ENCODE measurements at places on chromosomes 16 and 17.

DNA sequence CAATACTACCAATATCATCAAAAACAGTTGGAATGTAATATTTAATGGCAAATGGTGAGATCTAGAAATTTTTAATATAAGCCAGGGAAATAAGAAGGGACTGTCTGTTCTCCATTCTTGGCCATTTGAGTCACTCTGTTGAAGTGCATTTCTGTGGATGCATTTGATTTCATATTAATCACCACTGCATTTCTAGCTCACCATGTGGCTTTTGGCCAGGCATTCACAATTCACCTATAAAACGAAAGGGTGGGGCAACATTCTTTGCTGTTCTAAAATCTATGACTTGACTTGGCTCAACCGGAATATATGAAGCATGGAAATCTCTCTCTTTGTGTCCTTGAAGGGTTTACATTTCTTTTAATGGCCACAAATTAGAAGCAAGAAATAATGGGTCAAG lies 483.0 kb downstream of the SLC39A11 start:
- DNase-seq: peak; percentile 26

DNA sequence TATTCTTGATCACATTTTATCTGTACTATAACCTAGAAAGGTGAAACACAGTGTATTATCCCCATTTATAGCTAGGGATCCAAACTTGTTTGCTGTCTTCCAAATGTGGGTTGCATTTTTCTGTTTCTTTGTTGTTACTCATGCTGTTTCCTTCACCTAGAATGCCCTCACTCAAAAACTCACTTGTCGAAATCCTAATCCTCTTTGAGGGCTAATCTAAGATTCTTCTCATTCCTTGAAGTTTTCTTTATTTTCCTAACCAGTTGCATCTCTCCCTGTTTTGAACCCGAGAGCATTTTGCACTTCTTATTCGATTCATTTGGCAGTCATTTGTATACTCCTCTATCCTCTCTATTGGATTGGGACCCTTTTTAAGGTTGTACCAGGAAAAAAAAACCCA lies 9.6 kb downstream of the CALCOCO2 start:
- no peak for DNase-seq

DNA sequence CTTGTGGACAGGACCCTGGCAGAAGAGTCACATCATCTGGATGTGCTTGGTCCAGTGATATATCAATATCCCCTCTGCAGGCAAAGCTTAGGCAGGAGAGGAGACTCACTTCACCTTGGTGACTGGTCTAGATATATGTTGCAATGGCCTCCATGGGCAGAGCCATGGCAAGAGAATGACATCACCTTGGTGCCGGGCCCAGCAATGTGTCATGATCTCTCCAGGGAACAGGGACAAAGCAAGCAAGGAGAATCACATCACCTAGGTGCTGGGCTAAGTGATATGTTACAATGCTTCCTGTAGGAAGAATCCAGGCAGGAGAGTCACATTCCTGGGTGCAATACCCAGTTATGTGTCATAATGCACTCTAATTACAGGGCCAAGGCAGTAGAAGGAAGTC lies 2106.2 kb downstream of the TP53TG3F start:
- DNase-seq: no peak

DNA sequence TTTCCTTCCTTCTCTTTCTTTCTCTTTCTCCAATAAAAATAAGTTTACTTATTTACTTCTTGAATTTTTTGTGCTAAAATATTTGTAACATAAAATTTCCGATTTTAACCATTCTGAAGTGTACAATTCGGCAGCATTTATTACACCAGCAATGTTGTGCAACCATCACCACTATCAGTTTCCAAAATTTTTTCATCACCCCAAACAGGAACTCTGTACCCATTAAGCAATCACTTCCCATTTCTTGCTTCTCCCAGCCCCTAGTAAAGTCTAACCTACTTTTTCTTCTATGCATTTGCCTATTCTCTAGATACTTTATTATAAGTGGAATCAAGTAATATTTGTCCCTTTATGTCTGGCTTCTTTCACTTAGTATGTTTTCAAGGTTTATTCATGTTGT lies 2.5 kb upstream of the HP start:
- no peak for DNase-seq

GRCh38 chr16:56415875-56416274 lies 9.5 kb downstream of the AMFR start:
- DNase-seq: no peak
